ENCODE measurements at places on chromosomes 7 and 10.

- DNase-seq: no peak
These were observed 117.9 kb downstream of the CXCL12 start for GRCh38 chr10:44267007-44267406.

- DNase-seq: no peak
These were observed 26.8 kb downstream of the PROSER2 start for GRCh38 chr10:11849911-11850310.

- no peak for DNase-seq
These were observed 123.9 kb downstream of the TAX1BP1 start for GRCh38 chr7:27863880-27864279.

DNA sequence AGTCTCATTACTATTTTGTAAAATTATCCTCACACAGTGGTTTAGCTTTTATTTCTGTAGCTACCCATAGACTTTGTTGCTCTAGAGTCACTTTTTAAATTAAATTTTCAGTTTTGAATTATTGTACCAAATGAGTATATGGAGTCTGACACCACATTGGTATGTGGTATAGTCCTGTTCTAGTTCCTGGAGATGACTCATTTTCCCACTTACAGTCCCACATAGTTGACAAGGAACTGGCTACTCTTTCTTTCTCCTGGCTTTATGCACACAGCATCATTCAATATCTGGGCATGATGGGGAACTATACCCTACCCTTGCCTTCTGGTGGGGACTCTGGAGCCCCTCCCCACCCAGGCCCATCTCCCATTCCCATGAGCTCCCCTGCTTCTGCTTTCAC is 92.6 kb upstream of the RAB11FIP2 start:
- DNase-seq: no peak

DNA sequence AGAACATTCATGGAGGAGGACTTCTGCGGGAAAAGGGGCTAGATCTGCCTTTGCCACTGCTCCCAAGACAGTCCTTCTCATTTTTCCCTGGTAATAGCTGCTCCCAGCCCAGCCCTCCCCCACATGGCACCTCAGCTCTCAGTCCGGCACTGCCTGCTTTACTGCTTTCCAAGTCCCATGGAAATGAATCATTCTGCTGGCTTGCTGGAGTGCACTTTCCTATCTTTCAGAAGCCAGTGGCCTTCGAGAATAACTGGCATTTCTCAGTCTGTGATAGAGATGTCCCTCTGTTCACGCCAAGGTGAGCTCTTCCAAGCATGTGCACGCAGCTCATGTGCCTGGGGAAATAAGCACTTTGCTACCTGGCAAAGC is 61.4 kb downstream of the SYPL1 start:
- no peak for DNase-seq

DNA sequence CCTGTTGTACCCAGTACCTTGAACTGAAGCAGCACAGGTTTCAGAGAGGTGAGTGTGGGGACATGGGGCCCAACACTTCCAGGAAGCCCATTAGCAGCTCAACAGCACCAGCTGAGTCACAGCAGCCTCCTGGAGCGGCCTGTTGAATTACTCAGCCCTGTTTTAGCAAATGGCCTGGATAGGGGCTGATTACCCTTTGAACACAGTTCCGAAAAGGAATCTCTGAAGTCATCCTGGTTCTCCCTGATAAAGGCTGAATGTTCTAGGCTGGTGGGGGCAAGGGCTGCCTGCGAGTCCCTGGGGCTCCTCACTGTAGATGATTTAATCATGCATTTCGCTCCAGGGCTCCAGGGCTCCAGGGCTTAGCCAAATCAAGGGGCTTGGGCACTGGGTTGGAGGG is 287.5 kb downstream of the GRID1 start:
- DNase-seq: no peak

GRCh38 chr7:130201796-130202195 is 3.4 kb downstream of the TMEM209 start:
- no peak for DNase-seq

GRCh38 chr7:92847305-92847704 is 10.9 kb upstream of the CDK6 start:
- no peak for DNase-seq

- no peak for DNase-seq
These were observed 52.3 kb upstream of the PTPN12 start for GRCh38 chr7:77484785-77485184.

- no peak for DNase-seq
These were observed 504.6 kb upstream of the MKI67 start for GRCh38 chr10:128630787-128631252.

DNA sequence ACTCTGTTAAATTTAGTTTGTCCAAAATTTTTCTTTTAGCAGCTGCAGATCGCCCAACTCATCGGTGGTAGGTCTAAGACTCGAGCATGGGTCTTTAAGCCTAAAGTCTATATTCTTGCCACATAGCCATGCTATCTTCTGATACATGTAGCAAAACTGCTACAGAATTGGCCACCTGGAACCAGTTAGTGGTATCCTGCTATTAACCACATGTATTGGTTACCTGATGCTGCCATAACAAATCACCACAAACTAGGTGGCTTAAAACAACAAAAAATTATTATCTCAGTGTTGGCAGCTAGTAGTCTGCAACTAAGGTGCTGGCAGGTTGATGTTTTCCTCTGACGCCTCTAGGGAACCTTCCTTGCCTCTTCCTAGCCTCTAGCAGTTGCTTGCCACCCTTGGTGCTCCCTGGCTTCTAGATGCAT is 96.7 kb upstream of the PIK3CG start:
- no peak for DNase-seq

All from nucleus accumbens (tissue), 56 donors.